Endodermal cell (in vitro differentiated cells): ENCODE measurements at places on chromosomes 4 and X. TPM values are rescaled to one million over a fixed set of nuclear protein-coding genes. Genes with fewer than 3 reads are reported as not detected.
A peak's percentile ranks its signal among the peaks of the same experiment; 100 is the strongest.

DNA sequence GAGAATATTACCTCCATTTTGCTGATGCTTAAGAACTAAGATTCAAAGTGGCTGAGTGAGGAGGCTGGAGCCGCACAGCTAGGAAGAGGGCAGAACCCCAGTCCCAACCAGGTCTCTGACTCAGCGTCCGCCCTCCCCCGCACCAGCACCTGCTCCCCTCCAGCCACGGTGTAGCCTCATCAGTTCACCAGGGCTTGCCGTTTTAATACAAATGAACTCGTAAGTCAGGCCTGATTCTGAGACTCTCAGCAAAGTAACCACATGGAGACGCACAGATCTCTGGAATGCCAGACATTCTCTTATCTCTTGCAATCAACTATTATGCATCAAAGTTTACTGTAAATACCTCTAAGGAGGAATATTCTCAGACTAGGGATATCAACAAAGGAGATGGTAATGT, 52.4 kb downstream of the ENPP6 start:
- H3K4me1 ChIP-seq: no peaks in the 10 kb centered on the region
- H3K4me3 ChIP-seq: no peak overlapping the region
- DNase-seq: peak; percentile 71

TRMT44 gene
- 40.8 and 45.9 TPM in 2 replicates for total RNA-seq

DNA sequence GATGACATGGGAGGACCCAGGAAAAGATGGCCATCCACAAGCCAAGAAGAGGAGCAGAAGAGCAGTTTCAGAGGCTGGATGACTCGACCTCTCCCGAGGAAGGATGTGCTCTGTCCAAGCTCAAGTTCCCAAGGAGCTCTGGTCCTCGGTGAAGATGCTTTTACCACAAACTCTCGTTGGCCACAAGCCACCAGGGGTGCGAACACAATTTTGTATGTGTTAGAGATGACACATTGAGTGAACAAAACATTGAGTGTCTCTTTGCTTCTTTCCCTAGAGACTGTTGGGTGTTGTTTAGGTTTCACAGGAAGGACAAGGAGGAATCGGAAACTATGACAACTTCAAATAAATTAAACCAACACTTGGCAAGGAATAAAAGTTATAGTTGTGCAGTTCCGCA, 26.3 kb downstream of the FGFBP1 start:
- H3K4me1 ChIP-seq: no peaks in the 10 kb centered on the region
- no peaks in the 10 kb centered on the region for H3K27me3 ChIP-seq
- no peak overlapping the region for H3K27ac ChIP-seq
- no peak for DNase-seq
- H3K36me3 ChIP-seq: no peaks in the 10 kb centered on the region

WNK3 gene
- total RNA-seq: 38.3 to 67.9 TPM (median 39.3 TPM) in 3 replicates

GRCh38 chr4:103123114-103123513, 23.5 kb upstream of the BDH2 start:
- no peaks in the 10 kb centered on the region for H3K4me1 ChIP-seq
- DNase-seq: no peak
- H3K27me3 ChIP-seq: no peaks in the 10 kb centered on the region
- peaks cover 39% of the 10 kb centered on the region for H3K36me3 ChIP-seq
- no peak overlapping the region for H3K4me3 ChIP-seq
- H3K27ac ChIP-seq: no peak overlapping the region

GLRB gene
- total RNA-seq: 0.61 to 1.6 TPM (median 1.4 TPM) in 3 replicates

DNA sequence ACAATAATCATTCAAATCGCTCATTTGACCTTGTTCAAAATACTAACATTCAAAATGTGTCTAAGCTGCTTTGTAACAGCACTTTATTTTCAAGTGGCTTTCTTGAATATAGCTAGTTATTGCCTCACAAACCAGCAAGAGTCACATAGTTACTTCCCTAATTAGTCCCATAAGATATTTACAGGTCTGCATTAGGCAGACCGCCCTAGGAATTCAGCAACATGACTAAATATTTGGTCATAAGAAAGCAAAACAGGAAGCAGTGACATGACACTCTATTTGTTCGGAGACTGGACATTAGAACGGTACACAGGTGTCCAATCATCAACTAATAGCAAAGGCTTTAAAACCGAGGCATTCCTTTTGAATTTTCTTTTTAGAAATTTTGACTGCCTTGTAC, 262.0 kb downstream of the COL25A1 start:
- H3K4me1 ChIP-seq: no peaks in the 10 kb centered on the region
- no peak overlapping the region for H3K27ac ChIP-seq
- H3K36me3 ChIP-seq: no peaks in the 10 kb centered on the region
- H3K27me3 ChIP-seq: no peaks in the 10 kb centered on the region
- no peak overlapping the region for H3K4me3 ChIP-seq
- DNase-seq: no peak

DNA sequence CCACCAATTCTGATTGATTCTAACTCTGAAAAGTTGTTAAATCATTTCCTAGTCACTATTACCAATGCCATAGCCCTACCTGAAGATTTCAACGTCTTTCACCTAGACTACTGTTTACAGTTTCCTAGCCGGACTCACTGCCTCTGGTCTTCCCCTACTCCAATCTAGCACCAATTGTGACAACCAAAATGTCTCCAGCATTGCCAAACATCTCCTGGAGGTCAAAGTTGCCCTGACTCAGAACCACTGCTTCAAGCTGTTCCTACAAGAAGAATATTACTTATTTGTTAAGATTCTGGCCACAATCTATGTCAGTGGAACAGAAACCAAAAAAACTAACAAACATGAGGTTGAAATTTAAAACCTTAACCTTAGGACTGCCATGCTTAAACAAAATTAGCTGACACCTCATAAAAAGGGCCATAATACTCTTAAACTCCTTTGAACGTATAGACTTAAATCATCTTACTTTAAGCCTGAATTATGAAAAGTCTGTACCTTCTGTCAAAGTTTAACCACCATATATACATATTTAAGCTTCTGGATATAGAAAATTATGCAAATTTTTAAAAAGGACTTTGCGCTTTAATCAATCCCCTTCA, 2.1 kb downstream of the PDS5A start:
- no peaks in the 10 kb centered on the region for H3K4me1 ChIP-seq
- H3K36me3 ChIP-seq: peaks cover 50% of the 10 kb centered on the region
- H3K27me3 ChIP-seq: no peaks in the 10 kb centered on the region

MND1 gene
- total RNA-seq: 16.6 to 31.7 TPM (median 30.3 TPM) in 3 replicates

DNA sequence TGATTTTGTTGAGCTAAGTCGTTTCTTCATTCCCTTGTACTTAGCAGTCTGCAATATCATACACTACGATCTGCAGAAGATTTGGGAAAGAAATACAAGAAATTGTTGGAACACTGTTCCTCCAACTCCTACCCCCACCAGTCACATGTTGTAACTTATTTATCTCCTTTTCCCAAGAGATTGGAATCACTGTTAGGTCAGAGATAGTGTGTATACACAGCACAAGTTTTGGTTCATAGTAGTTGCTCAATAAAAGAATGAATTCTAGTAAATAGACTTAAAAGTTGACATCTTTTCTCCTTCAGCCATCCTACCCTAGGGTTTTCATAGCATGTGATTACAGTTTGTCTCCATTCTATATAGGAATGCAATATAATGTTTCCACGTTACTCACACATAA, 68.8 kb downstream of the ARFIP1 start:
- H3K27ac ChIP-seq: no peak overlapping the region
- H3K36me3 ChIP-seq: peaks cover 3% of the 10 kb centered on the region
- no peaks in the 10 kb centered on the region for H3K27me3 ChIP-seq
- H3K4me1 ChIP-seq: peaks cover 6% of the 10 kb centered on the region
- no peak for DNase-seq
- no peak overlapping the region for H3K4me3 ChIP-seq

FAM9B gene
- total RNA-seq: not detected in 2 replicates

- peak; percentile 90 for DNase-seq
- no peak overlapping the region for H3K27ac ChIP-seq
- H3K27me3 ChIP-seq: no peaks in the 10 kb centered on the region
- no peak overlapping the region for H3K4me3 ChIP-seq
Observed at GRCh38 chrX:70262952-70263567, 3.1 kb upstream of the P2RY4 start.

GRCh38 chr4:170388255-170388654, 298.5 kb upstream of the AADAT start:
- no peaks in the 10 kb centered on the region for H3K27me3 ChIP-seq
- DNase-seq: no peak
- no peaks in the 10 kb centered on the region for H3K36me3 ChIP-seq
- no peaks in the 10 kb centered on the region for H3K4me1 ChIP-seq
